ENCODE measurements at places on chromosomes 5 and 9. TPM values are rescaled to one million over a fixed set of nuclear protein-coding genes. Genes with fewer than 3 reads are reported as not detected.

NMUR2 gene
- 0.14 TPM for total RNA-seq

GCNT4 gene
- 0.35 TPM for total RNA-seq

CBY3 gene
- total RNA-seq, result not detected

IFNB1 gene
- not detected for total RNA-seq

PCDHGA3 gene
- total RNA-seq, result 9.8 TPM

PCDHB16 gene
- 2.5 TPM for total RNA-seq

SOWAHA gene
- total RNA-seq, result 0.27 TPM

INSL4 gene
- not detected for total RNA-seq

NDUFS6 gene
- total RNA-seq, result 134 TPM

IFNA21 gene
- not detected for total RNA-seq

ZNF622 gene
- total RNA-seq, result 56.7 TPM

FAM221B gene
- total RNA-seq, result not detected

SPINK4 gene
- total RNA-seq, result not detected

PAM gene
- 959 TPM for total RNA-seq

SPINK5 gene
- total RNA-seq, result 1.1 TPM

CAMK4 gene
- total RNA-seq, result 0.11 TPM

CDK7 gene
- 10.5 TPM for total RNA-seq

PAEP gene
- not detected for total RNA-seq

SLC25A2 gene
- not detected for total RNA-seq

ADAMTSL1 gene
- 1.9 TPM for total RNA-seq

ZNF366 gene
- total RNA-seq, result 8.7 TPM

RALGDS gene
- total RNA-seq, result 33.7 TPM

SPATA6L gene
- total RNA-seq, result 0.38 TPM

Data from Right ventricle myocardium inferior (tissue), 1 donor.